ENCODE measurements at places on chromosomes 7 and 10.

- DNase-seq = no peak
These were observed 2.2 kb downstream of the TRIL start for GRCh38 chr7:28955718-28956607.

DNA sequence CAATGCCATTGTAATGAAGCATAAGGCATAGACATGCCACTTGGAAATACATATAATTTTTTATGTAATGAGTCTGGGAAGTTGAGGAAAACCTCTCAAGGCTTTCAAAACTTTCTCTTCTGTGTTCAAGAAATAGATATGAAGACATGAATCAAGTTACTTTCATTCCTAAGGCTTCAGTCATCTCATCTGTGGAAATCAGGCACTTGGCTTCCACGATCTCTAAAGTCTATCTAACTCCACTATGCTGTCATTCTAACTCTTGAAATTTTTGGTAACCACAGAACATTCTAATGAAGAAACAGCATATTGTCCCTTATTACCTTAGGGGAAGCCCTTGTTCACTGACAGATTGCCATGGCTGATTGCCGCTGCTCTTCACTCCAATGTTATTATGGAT is 242.6 kb downstream of the CNTNAP2 start:
- DNase-seq = no peak

GRCh38 chr7:113945018-113945938 is 26.5 kb upstream of the PPP1R3A start:
- no peak for DNase-seq

GRCh38 chr7:101160910-101161309 is 4.5 kb downstream of the VGF start:
- no peak for DNase-seq

DNA sequence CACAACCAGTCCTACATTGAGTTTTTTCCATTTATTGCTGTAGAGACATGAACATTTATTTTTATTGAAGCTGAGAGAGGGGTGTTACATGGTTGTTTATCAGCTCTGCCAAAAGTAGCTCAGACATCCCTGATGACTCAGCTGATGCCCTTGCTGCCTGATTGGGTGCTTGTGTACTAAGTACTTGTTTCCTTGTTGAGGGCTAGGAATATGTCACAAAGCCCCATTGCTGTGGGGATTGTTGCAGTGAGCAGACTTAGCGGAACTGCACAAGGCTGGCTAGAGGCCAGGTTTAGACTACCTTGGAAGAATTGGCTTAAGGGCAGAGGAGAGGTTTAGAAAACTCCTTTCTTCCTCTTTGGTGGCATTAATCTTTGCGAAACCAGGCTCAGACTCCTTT is 110.6 kb downstream of the AUTS2 start:
- DNase-seq = no peak

DNA sequence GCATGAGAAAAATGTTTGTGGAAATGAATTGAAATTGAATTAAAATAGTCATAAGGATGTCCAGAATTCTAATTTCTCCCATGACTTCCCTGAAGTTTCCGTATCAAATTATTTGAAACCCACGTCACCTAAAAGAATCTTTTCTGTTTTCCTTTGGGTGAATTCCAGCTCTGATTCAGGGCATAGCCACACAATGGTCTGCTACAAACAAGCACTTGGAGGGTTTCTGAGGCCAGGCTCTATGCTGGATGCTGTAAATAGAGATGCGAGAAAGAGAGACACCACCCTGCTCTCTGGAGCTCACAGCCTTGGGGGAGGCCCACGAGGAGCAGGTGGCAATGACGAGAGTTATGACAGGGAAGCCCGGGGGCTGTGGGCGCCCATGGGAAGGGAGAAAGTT is 33.6 kb downstream of the GHRHR start:
- no peak for DNase-seq

DNA sequence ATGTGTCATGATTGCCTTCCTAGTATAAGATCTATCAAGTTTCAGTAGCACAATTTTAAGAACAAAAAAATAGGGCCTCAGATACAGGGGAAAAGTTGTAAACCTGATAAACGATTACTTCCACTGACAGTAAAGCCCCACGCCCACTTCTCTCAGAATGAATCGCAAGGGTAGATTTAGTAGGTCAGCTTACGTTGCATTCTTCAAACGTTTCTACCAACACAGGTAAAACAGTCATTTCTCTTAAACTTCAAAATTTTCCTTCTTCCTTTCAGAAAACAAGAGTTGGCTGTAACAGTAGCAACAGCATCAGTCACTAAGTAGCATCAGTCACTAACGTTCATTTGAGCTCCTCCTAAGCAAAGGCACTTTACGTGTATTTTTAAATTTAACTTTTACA is 221.5 kb downstream of the ADAM12 start:
- no peak for DNase-seq

GRCh38 chr10:86286236-86287109 is 80.1 kb downstream of the GRID1 start:
- no peak for DNase-seq

DNA sequence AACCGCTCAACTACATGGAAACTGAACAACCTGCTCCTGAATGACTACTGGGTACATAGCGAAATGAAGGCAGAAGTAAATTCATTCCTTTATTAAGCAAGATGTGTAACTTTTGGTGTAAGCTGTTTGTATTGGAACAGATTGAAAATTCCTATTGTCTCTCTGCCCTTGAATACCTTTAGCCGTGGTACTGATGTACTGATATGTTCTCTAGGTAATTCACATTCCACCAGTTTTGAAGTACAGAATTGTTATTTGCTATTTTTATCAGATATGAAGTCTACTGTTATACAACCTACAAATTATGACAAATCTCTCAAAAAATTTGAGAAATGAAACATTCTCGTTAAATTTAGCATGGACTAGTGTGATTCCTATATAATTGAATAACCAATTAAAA is 17.7 kb downstream of the ZMYND11 start:
- DNase-seq = no peak
